ENCODE measurements at places on chromosomes 11 and 22.

DNA sequence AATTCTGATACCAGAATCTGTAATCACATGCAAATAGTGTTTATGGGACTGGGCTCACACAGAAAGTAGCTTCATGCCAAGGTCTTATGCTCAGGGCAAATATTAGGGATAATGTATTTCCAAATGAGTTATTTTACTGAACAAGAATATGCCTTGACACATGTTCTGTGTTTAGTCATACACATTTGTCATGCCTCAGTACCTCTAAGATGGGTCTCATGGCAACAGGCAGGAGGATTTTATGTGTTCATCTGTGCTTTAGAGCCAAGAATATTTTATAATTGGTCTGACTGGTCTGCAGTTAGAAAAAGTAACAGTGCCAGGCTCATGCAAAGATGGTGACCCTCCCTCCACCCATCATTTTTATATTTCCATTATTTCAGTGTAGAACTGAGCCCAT, 49.1 kb downstream of the JAM3 start:
- no peak for DNase-seq

- DNase-seq = no peak
Observed at GRCh38 chr22:21032037-21032867, at the start of gene SLC7A4. SLC7A4 (minus strand) TSS chr22:21032561; CDS start chr22:21031812, 749 bp downstream.

DNA sequence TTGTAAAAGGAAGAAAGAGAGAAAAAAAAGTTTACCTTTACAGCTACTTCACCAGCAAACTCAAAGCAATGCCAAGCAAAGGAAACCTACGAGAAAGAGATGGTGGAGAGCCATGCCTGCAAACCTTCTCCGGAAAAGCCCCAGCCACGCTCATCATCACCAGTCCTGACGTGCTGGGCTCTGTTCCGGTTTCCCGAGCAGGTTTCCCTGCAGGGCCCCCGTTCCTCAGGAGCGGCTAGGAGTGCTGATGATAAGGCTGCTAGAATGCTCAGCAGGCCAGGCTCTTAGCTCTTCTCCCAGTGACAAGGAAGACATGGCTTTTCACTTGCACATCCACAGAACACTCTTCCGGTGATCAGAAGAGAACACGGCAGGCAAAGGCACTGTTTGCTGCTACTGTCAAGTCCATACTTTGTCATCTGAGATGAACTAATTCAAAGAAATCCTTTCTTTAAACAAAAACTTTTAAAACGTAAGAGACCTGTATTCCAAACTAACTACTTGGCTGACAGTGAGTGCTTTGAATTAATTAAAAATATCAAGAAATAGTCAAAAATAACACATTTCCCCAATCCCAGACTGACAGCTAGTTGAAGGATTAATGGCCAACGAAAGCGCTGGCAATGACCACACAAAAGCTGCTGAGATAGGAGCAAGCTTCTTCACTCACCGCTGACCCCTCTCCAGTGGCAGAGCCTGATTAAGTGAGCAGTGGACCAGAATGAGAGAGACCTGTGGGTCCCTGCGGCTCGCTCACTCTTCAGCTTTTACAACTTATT, 35.8 kb downstream of the DUSP8 start:
- no peak for DNase-seq

DNA sequence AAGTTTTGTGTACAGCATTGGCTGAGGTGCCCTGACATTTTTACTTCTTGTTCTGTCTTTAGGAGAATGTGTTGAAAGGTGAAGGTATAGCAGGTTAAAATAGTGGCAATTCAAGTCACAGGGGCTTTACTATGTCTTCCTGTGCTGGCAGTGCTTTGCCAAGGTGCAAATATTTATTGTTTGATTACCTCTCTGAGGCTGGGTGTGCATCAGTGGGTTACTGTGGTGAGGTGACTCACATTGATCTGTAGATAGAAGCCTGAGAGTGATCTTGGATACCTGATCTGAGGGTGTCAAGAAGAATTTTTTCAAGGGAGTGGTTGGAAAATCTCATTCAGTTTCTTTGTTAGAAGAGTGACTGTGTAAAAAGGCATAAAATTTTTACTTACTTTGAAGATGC, 90.0 kb downstream of the ARHGAP42 start:
- no peak for DNase-seq

- DNase-seq = no peak
Observed at GRCh38 chr11:96313163-96313562, 29.8 kb downstream of the MAML2 start.

DNA sequence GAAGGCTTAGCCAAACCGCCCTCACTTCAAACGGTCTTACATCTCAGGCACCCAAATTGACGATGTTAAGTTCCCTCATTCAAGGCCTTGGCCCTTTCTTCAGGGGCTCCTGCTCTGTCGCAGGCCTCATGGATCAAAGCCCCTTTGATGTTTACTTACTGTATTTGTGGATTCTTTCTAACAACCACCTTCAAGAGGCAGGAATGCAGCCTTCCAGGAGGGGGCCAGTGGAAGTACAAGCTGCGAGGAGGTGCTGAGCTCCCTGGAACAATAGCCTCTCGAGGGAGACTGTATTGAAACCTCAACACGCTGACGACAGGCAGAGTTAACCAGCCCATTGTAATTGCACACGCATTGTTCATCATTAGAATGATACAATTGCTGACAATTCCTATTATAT, 209.1 kb downstream of the ST3GAL4 start:
- DNase-seq = no peak

- peak; percentile 96 for DNase-seq
Observed at GRCh38 chr11:12540913-12541582, 133.2 kb upstream of the TEAD1 start.

GRCh38 chr11:5703741-5704536, 14.3 kb downstream of the TRIM22 start:
- DNase-seq = no peak

DNA sequence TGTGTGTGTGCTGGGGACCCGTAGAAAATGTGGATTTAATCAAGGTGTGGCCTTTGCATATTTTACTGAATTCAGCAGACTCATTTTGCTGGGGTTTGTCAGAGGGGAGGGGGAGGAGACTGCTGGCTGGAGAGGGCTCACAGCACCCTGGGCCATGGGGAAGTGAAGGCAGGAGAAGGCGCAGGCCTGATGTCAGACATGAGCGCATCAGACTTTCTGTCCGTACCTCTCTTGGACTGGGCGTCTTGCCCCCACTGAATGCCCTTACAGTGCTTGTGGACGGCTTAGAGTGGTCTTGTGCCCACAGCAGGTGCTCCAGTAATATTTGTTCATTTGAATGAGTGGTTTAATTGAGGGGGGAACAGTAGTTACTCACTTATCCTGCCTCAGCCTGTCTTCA, 75.2 kb downstream of the TEAD1 start:
- DNase-seq = no peak

- DNase-seq = no peak
Observed at GRCh38 chr22:26135806-26136205, 33.5 kb upstream of the SEZ6L start.

DNA sequence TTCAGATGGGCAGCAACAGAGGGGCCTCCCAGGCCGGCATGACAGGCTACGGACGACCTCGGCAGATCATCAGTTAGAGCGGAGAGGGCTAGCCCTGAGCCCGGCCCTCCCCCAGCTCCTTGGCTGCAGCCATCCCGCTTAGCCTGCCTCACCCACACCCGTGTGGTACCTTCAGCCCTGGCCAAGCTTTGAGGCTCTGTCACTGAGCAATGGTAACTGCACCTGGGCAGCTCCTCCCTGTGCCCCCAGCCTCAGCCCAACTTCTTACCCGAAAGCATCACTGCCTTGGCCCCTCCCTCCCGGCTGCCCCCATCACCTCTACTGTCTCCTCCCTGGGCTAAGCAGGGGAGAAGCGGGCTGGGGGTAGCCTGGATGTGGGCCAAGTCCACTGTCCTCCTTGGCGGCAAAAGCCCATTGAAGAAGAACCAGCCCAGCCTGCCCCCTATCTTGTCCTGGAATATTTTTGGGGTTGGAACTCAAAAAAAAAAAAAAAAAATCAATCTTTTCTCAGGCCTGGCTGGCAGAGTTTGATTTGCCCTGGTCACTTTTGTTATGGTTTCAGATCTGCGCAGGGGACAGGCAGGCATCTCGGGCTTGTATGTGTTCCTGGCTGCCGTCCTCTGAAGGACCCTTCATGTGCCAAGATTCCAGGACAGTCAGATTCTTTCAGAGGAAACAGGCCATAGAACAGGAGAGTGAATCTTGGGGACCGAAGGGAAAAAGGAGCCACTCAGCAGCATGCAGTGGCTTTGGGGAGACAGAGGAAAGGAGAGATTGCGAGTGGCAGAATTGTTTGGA, 5.3 kb downstream of the TAGLN start:
- peak; percentile 18 for DNase-seq

DNA sequence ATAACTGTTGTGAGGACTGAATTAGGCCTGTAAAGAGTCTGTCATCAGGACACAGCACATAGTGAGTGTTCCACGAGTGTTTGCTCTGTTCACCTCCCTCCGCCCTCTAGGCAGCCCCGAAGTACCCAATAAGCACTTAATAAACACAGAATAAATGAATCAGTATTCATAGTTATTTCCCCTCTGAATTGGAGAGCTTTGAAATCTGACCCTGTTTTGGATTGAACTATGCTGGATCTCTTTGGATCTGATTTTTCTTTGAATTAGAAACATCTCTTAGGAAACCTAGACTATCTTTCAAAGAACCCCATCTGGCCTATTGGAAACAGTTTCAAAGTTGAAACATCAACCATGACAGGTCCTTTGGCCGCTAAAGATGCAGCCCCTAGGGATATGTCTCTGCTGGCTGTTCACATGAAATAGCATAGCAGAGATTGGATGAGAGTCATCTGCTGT, 615.5 kb downstream of the NTM start:
- peak; percentile 20 for DNase-seq

- peak; percentile 74 for DNase-seq
Observed at GRCh38 chr22:29202212-29203192, 3.2 kb upstream of the EMID1 start.

GRCh38 chr11:73478737-73479347, 102.6 kb downstream of the RELT start:
- DNase-seq = peak; percentile 46

- no peak for DNase-seq
Observed at GRCh38 chr11:125093502-125093901, 17.9 kb downstream of the TMEM218 start.

GRCh38 chr11:37370817-37371216, 772.8 kb upstream of the RAG2 start:
- no peak for DNase-seq
